Aorta (tissue), 5 donors: ENCODE measurements at places on chromosomes 12 and 14. TPM values are rescaled to one million over a fixed set of nuclear protein-coding genes. Genes with fewer than 3 reads are reported as not detected.

Gene FANCM
- 3.5 TPM for polyA plus RNA-seq

Gene RITA1
- polyA plus RNA-seq = 11.5 TPM

DNA sequence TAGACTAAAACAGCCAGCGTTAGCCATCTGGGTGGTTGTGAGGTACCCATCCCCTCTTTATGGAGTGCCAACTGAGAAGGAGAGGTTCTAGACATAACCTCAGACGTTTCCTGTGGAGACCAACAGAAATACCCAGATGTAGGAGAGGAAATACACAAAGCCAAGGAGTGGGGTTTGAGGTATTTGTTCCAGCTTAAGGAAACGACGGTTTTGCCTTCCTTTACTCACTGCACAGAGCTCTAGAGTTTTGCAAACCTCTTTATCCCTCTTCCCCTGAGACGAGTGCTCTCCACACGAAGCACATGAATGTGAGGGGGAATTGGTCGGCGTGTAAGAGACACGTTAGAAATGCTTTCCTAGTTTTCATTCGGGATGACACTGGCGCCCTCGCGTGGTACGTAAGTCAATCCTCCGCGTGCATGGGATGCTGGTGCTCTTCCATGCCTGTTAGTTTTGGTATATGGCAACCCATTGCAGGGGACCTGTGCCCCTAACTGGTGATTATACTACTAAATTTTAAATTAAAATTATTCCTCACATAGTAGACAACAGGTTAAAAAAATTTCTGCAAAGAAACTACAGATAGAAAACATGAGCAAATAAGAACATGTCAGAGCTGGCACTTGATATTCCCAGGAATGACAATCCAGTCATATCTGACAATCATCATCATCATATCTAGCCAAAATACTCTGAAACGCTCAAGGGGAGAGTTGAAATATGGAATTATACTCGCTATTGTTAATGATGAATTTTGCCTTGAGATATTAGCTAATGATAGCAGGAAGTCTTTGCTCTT lies 121.7 kb downstream of the PPM1H start:
- DNase-seq = peak; percentile 79

DNA sequence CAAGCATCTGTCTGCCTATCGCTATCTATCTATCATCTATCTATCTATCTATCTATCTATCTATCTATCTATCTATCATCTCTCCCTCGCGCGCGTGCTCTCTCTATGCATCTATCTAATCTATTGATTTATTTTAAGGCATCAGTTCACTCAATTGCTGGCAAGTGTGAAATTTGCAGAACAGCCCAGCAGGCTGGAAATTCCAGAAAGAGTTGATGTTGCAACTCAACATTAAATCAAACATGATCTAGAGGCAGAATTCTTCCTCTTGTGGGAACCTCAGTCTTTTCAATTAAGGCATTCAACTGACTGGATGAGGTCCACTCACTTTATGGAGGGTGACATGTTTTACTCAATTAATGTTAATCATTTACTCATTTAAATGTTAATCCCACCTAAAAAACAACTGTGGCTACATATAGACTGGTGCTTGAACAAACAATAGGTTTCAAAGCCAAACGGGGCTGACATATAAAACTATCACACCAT lies 1210.8 kb downstream of the GALC start:
- DNase-seq = no peak

DNA sequence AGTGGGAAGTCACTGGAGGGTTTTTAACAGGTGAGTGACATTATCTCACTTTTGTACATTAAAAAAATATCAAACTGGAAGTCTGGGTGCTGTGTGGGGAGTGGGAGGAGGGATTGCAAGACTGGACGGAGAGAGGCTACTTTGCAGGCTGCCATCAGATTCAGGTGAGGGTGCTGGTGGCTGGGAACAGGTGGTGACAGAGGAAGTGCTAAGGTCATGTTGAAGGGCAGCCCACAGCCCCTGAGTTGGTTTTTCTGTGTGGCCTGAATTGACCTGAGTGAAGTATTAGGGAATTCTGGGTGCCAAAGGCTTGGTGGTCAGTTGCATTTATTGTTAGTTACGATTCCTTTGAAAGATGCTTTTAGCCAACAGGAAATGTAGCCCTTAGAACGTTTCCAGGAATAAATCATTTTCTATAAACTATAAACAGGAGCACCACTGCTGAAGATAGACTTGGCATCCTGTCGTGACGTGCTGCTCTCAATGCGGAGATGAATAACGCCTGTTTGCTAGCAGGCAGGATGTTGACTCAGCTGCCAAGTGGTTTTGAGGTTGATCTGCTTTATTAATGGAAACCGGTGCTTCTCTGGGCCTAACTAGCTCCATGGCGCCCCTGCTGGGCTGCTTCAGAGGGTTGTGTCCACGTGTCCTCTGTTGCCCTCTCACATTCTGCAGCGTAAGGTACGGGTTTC lies 707.5 kb upstream of the TMEM132C start:
- DNase-seq = peak; percentile 78

- DNase-seq = no peak
Measured at GRCh38 chr12:77644915-77645605, 185.6 kb upstream of the NAV3 start.

- DNase-seq = no peak
Measured at GRCh38 chr14:92670160-92670559, 78.3 kb downstream of the LGMN start.

DNA sequence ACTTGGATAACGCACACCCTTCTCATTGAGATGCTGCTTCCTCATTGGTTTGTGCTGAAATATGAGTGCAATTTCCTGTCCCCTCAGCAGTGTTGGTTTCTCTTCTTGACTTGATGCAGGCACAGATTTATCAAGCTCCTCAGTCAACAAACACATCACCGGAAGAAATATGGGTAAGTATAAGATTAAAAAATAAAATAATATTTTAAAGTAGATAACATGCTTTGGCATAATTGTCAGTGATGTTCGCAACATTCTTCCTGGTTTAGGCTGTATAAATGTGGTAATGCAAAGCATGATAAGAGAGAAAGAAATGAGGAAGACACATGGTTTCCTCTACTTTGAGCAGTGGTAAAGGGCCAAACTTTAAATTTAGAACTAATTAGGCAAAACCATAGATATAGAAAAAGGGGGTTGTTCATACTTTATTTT lies at the start of gene GPR65:
GPR65 (plus strand) TSS at position 86 of the 432 bp plus-strand sequence. CDS start 5,713 bp downstream, outside the sequence.
- no peak for DNase-seq

DNA sequence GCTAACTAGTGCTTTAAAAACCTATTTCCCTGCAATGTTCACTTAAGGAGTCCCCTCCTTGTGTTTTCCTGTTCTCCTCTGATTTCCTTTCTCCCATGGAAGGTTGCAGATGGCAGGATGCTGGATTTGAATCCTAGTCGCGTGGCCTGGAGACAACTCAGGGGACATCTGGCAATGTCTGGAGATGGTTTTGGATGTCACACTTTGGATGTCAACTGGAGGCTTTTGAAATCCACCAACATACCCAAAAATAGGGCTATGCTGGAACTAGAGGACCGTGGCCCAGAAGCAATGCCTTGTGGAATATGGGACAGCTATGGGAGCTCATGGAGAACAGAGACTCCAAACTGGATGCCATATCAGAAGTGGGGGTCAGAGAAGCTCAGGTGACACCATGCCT lies 95.8 kb upstream of the NOS1 start:
- DNase-seq = no peak
